Epithelial cell of proximal tubule (primary cell): ENCODE measurements at places on chromosomes 4 and X. TPM values are rescaled to one million over a fixed set of nuclear protein-coding genes. Genes with fewer than 3 reads are reported as not detected.

The MBNL3 gene
- total RNA-seq = 6.3 and 8.4 TPM in 2 replicates

The WWC2 gene
- total RNA-seq = 46.2 and 47.1 TPM in 2 replicates

The GALNTL6 gene
- total RNA-seq = not detected in 2 replicates

The MAGEB1 gene
- not detected in 2 replicates for total RNA-seq

The CHRDL1 gene
- total RNA-seq = 22.1 and 56.2 TPM in 2 replicates

The IQSEC2 gene
- 3.9 and 4.5 TPM in 2 replicates for total RNA-seq

The PDGFRA gene
- 1.3 TPM in 1 of 2 replicates, not detected in the other for total RNA-seq

The PCSK1N gene
- total RNA-seq = 12.4 and 19.3 TPM in 2 replicates

The MGAT4D gene
- not detected in 2 replicates for total RNA-seq

The TMEM156 gene
- total RNA-seq = 2.3 and 9.1 TPM in 2 replicates

The FREM3 gene
- total RNA-seq = not detected in 2 replicates

The CDX4 gene
- not detected in 2 replicates for total RNA-seq

The PGK1 gene
- total RNA-seq = 323 and 729 TPM in 2 replicates
